ENCODE measurements at places on chromosomes 1 and 21.

DNA sequence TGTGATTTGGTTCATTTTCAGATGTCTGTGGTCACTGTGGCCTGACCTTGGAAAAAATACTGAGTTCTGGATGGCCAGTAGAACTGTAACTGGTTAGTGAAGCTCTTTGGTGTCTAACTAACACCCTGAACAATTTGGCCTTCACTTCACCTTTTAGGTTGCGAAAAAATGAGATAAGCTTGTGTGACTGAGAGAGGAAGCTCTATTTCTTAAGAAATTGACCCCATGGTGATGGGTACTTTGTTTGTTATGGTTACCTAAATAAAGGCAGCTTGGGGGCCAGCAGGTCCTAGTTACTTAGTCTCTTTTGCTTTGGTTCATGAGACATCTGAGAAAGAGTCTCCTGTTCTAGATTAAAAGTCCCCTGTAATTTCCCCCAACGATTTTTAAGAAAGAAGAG, 181.6 kb downstream of the ZNF326 start:
- DNase-seq = no peak

DNA sequence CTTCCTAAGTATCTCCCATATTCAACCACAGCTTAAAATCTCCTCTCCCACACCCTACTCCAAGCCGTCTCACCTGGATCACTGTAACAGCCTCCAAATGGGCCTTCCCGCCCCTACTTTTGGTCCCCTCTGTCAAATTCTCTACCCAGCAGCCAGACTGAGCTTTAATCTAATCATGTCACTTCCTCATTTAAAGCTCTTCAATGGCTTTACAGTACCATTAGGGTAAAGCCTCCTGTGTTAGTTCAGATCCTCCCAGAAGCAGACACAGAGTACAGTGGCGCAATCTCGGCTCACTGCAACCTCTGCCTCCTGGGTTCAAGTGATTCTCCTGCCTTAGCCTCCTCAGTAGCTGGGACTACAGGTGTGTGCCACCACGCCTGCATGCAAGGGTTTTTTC, 46.8 kb upstream of the PSEN2 start:
- DNase-seq = no peak

- peak; percentile 93 for DNase-seq
Measured at GRCh38 chr1:165392634-165393571, 36.4 kb upstream of the LMX1A start.

GRCh38 chr1:220879509-220880361, 492 bp downstream of the HLX start:
- peak; percentile 42 for DNase-seq

GRCh38 chr1:87853576-87854351, 525.1 kb downstream of the LMO4 start:
- no peak for DNase-seq

DNA sequence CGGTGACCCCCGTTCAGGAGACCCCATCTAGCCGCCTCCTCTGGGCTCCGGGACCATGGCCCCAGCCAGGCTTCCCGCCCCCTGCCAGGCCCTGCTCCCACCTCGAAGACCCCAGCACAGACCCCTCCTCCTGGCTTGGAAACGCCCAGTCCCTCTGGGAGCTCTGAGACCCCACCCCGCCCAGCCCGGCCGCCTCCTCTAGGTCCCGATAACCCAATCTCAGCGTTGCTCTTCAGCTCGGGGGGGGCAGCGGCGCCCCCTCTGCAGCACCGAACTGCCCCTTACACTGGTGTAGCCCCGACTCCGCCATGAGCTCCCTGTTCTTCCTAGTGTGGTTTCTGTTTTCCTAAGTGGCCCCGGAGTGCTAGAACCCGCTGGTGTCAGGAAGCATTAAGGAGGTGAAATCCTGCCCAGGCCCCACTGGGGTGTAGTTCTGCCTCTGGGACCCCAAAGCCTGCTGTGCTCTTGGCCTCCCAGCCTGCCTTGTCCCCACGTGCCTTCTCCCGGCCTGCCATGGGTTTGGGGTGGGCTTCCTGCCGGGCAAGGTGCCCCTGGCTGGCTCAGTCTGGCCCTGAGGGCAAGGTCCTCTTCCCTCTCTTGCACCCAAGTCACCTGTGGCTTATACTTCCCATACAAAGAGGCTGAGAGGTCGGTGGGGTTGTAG, 10.7 kb upstream of the MMEL1 start:
- DNase-seq = no peak

GRCh38 chr21:30232011-30232410, 16.1 kb upstream of the CLDN8 start:
- no peak for DNase-seq

DNA sequence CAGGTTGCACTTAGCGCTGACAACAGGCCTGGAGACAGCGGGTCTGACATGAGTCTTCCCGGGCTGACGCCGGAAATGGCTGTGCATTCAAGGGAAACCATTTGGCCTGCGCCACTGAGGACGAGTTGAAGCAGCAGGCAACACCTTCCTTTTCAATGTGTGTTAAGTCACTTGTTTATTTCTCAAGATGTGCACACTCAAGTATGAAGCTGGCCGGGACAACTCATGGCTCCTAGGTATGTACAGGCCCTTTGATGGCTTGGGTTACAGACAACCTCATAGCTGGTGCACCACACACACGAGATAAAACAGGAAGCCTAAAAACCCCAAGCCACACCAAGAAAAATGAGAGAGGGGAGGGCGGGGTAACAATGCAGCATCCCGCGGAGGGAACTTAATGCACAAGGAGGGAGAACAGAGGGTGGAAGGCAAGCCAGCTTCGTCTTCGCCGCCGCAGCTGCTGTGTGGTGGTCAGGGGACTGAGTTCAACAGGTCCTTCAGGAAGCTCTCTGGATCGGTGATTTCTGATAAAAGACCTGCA, 118.0 kb upstream of the IFFO2 start:
- DNase-seq = no peak

- DNase-seq = no peak
Measured at GRCh38 chr1:162626761-162627160, 5.5 kb upstream of the DDR2 start.

DNA sequence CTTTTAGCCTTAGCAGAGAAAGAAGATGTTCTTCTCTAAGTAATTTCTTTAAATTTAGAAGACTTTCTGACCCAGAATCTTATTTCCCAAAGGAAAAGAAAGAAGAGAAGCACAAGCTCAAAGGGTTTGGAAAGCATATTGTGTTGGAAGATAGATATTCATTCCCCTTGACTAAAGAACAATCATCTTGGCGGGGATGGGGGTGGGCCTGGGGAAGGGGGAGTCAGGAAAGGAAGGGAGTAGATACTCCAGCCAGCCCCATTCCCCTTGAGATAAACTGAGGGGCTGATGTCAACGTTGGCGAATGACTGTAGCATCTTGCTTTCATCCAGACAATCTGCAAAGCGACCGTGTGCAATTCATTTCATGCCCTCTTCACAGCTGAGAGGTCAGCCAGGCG, 66.5 kb upstream of the SIPA1L2 start:
- no peak for DNase-seq
